ENCODE measurements at places on chromosomes 1 and 21.

DNA sequence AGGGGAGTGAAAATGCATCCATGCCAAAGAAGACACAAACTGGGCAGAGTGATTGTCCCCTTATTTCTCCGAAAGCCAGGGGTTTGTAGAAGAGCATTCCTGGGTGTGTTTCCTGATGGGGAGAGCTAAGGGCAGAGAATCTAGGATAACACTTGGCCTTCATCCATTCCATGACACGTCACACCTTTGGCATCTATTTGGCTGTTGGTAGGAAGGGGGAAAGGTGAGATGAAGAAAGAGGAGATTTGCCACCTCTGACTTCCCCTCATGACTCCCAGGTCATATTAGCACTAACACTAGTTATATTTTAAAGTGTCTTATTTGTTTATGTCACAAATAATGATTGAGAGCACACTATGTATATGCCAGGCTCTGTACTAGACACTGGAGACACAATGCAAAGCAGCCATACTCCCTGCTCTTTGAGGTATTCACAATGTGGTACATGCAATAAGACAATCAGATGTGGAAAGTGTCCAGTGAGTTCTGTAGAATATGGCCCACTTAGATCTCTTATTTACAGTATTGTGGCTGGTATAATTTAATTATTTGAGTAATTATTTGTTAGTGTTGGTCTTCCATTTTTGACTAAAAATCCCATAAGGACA, 54.5 kb upstream of the GADD45A start:
- no peak for DNase-seq
- peaks cover 21% of the 10 kb centered on the region for H3K27me3 ChIP-seq
- H3K4me1 ChIP-seq: peaks cover 6% of the 10 kb centered on the region
- no peaks in the 10 kb centered on the region for H3K36me3 ChIP-seq
- H3K4me3 ChIP-seq: no peak overlapping the region
- no peak overlapping the region for H3K27ac ChIP-seq

DNA sequence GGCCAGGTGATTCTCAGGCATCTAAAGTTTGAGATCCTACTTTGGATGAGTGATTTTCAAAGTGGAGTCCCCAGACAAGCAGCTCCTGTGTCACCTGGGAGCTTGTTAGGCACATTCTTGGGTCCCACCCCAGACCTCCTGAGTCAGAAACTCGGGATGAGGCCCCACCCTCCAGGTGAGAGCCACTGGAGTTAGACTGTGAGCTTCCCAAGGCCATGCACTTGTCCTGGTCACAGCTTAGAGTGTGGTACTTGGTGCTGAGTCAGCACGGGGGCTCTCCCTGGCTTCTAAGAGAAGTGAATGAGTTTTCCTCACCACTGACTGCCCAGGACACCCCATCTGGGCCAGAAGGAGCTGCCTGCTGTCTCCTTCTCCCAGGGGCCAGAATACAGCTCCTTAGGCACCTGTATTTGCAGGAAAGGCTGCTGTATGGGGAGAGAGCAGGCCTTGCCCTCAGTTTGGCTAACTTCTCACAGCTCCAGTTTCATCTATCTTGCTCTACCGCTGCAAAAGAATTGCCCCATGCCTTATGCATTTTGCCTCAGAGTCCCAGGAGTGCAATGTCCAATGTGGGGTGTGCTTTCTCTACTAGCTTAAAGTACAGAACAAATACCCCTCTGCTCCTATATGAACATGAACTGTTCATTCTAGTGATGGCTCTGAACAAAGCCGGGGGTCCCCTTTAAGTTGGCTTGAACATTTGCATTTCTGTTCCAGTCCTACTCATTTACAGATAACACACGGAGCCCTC, 98.1 kb downstream of the PSMG1 start:
- peaks cover 40% of the 10 kb centered on the region for H3K4me1 ChIP-seq
- peaks cover 7% of the 10 kb centered on the region for H3K36me3 ChIP-seq
- no peak overlapping the region for H3K4me3 ChIP-seq
- H3K27ac ChIP-seq: no peak overlapping the region
- peaks cover 17% of the 10 kb centered on the region for H3K27me3 ChIP-seq

DNA sequence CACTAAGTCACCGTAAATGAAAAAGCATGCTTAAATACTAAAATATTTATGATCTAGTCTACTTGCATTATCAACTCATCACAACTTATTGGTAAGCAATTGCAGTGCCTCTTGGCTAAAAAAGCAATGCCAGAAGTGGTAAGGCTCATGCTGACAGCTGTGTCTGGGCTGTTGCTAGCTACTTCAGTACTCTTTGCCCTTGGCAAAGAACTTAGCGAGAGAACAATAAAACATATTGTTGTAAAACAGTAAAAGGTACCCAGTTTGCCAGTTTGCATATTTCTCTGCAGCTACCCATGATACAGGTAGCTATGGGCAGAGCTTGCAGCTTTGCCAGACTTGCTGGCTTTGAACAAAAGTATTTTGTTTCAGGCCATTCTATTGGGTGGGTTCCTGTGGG, 73.1 kb downstream of the ATP6V1G3 start:
- DNase-seq: no peak
- no peaks in the 10 kb centered on the region for H3K36me3 ChIP-seq
- H3K4me1 ChIP-seq: no peaks in the 10 kb centered on the region

DNA sequence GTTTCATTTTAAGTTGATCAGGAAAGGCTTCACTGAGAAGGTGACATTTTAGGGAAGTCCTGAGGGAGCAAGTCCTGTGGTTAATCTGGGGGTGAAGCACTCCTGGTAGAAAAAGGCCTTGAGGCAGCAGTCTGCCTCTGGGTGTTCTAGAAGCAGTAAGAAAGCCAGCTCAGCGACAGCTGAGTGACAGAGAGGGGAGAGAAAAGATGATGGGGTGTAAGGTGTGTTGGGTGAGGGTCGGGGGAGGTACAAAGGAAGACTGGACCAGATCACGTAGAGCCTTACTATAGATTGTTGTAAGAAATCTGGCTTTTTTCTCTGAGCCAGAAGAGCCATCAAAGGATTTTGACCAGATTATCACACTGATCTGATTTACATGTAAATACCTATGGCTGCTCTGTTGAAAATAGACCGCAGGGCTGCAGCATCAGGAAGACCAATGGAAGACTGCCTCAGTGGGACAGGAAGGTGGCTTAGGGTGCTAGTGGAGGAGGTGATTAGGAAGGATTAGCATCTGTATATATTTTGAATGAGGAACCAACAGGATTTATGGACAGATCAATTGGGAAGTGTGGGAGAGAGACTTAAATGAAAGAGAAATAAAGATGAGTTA, 131.2 kb downstream of the CDC7 start:
- no peak overlapping the region for H3K4me3 ChIP-seq
- no peak for DNase-seq
- H3K27ac ChIP-seq: no peak overlapping the region
- H3K36me3 ChIP-seq: no peaks in the 10 kb centered on the region
- no peaks in the 10 kb centered on the region for H3K4me1 ChIP-seq

DNA sequence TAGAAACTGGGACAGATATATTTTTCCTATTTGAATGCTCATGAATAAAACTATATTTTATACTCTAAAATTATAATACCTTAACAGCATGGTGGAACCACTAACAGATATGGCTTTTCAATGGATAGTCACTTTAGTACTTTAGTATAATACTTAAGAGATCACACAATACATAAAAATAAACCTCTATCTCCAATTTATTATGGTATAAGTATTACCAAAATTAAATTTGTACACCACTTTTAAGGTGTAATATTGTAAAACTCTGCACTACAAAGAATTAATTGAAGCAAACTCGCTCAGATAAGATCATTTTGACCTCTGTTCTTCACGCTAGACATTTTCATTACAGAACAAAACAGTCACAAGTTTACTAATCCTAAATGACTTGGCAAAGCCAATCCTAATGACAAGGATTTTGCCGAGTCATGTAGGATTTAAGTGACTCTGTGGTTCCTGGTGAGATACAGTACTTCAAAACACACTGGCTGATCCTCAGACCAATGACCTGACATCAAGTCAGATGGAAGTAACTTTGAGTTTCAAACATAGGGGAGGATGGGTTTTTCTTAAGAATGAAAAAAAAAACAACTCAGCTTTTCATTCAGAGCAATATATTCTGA, 200.6 kb downstream of the SMYD3 start:
- DNase-seq: no peak
- H3K27me3 ChIP-seq: peaks cover 4% of the 10 kb centered on the region
- no peak overlapping the region for H3K27ac ChIP-seq
- H3K4me1 ChIP-seq: no peaks in the 10 kb centered on the region

DNA sequence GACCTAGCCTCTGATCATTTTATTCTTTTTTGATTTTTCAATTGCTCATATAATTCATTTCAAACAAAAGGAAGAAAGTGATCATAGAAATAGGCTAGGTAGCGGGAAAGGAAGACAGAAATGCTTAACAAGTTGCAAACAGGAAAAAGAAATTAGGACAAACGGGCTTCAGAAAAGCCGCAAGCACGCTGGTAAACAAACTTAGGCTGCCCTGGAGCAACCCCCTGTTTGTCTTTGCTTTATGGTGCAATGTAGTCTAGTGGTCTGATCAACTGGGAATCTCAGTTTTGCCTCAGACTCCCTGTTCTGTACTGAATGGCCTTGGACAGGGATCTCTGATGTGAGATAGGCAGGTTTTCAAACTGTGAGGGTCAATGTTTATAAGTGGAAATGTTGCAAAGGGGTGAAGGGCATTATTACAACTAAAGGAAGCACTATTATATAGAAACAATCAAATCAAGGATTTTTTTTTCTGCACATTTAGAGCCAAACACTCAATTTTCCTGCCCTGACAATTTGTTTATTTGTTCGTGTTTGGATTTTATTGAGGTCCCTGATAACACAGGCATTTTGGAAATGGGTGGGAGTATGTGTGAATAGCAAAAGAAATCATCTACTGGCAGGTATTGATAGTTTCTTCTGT, 146.8 kb upstream of the NRIP1 start:
- peaks cover 10% of the 10 kb centered on the region for H3K27me3 ChIP-seq
- no peaks in the 10 kb centered on the region for H3K36me3 ChIP-seq
- H3K27ac ChIP-seq: no peak overlapping the region
- no peak for DNase-seq

DNA sequence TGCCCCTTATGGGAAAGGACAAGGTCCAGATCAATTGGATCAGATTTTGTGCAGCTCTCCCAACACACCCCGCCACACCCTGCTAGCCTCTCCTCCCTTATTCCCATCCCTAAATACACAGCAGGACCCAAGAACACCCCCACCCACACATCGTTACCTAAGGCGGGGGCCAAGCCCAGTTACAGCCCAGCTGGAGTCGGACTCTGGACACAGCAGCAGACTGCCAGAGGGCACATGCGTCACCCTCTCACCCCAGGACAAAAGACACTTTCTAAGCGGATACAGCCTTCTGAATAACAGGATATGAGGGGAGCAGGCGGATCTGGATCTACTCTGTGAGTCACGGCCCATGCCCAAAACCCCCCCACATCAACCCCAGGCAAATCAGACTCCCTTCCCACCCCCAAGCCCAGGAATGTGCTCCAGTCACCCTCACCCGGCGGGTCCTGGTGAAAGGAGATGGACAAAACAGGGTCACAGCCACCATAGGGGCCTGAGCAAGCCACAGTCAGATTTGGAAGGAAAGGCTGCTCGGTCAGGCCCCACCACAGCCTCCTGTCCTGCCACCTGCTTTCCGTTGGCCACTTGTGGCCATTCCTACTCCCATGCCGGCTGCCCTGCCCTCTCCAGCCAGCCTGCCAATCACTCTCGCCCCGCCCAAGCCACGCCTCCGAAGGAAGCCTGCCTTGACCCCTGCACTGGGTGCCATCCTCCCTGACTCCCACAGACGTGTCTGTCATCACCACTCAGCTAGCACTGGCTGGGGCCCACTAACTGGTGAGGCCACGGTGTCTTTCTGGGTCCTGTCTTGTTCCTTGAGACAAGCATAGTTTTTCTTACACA, 4.0 kb downstream of the S100A16 start:
- peak overlapping the region; percentile 70 for H3K4me3 ChIP-seq
- peak; percentile 84 for DNase-seq
- H3K4me1 ChIP-seq: peaks cover 61% of the 10 kb centered on the region

DNA sequence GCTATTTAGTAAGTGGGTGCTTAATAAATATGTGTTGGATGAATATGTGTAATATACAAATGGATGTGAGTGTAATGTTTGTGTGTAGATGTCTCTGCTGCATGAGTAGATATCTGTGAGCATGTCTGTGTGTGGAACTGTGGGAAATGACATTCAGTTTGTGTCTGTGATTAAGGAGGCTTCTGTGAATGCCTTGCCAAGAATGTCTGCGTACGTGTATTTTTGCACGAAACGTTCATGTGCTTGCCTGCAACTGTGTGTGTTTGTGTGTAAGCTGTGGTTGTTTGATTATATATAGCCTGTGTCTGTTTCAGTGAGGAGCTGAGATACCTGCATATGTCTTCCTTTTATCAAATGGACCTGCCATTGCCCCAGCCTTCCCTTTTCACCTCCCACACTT, 13.8 kb downstream of the DMBX1 start:
- no peak for DNase-seq
- no peaks in the 10 kb centered on the region for H3K4me1 ChIP-seq
- no peak overlapping the region for H3K27ac ChIP-seq
- no peak overlapping the region for H3K4me3 ChIP-seq
- H3K36me3 ChIP-seq: no peaks in the 10 kb centered on the region

- peaks cover 14% of the 10 kb centered on the region for H3K36me3 ChIP-seq
- H3K4me3 ChIP-seq: peak overlapping the region; percentile 21
Measured at GRCh38 chr1:167551362-167551761, 2.2 kb downstream of the CREG1 start.

DNA sequence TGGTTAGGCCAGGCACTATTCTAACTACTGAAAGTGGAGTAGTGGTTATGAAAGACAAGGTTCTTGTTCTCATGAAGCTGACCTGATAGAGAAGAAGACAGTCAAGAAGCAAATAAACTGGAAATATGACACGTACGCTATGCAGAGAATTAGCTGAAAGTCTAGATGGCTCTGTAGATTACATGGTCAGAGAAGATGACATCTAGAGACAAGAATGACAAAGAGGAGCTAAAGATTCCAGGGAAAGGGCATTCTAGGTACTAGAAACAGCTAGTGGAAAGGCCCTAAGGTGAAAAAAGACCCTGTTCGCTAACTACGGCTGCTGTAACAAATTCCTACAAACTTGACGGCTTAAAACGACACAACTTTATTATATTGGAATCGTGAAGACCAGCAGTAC, 68.0 kb upstream of the NRIP1 start:
- no peak for DNase-seq
- no peaks in the 10 kb centered on the region for H3K36me3 ChIP-seq
- H3K4me3 ChIP-seq: no peak overlapping the region

- H3K36me3 ChIP-seq: peaks cover 4% of the 10 kb centered on the region
- H3K27ac ChIP-seq: no peak overlapping the region
- peaks cover 12% of the 10 kb centered on the region for H3K4me1 ChIP-seq
- H3K27me3 ChIP-seq: no peaks in the 10 kb centered on the region
Measured at GRCh38 chr1:150061632-150062101, 5.9 kb upstream of the VPS45 start.

GRCh38 chr1:208225954-208226937, 17.9 kb downstream of the PLXNA2 start:
- H3K36me3 ChIP-seq: peaks cover 22% of the 10 kb centered on the region
- peak overlapping the region; percentile 98 for H3K27ac ChIP-seq
- peak overlapping the region; percentile 47 for H3K4me3 ChIP-seq
- peaks cover 11% of the 10 kb centered on the region for H3K27me3 ChIP-seq
- peaks cover 100% of the 10 kb centered on the region for H3K4me1 ChIP-seq

All from nephron progenitor cell (in vitro differentiated cells).